Activated T-helper 1 cell treated with Interleukin-2 at 50 U/mL for 16 hours (primary cell): ENCODE measurements at places on chromosomes 16 and 17.

GRCh38 chr17:49180303-49180702, 30.1 kb downstream of the GNGT2 start:
- DNase-seq: peak; percentile 31

DNA sequence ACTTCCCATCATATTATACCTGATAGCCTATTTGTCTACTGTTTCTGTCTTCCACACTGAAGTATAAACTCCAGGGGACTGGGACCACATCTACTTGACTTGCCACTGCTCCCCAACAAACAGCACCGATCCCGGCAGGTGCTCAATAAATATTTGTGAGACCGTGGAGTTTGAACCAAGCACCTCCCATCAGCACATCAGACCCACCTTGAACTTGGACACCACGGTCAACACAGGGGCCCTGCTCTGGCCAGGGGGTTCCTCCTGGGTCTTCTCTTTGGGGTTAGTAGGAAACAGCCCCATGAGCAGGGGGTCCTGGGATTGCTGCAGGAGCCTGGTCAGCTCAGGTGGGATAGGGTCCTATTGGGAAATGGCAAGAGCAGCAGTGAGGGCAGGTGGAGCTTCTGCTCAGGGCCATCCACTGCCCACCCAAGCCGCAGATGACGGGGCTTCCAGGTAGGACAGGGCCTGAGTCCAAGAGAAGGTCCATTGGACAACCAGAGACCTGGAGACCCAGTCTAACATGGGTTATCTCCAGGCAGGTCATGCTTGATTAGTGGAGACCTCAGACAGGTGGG, 19.9 kb downstream of the ZNHIT3 start:
- DNase-seq: no peak

- no peak for DNase-seq
Observed at GRCh38 chr17:66952031-66952524, 12.4 kb upstream of the CACNG4 start.

DNA sequence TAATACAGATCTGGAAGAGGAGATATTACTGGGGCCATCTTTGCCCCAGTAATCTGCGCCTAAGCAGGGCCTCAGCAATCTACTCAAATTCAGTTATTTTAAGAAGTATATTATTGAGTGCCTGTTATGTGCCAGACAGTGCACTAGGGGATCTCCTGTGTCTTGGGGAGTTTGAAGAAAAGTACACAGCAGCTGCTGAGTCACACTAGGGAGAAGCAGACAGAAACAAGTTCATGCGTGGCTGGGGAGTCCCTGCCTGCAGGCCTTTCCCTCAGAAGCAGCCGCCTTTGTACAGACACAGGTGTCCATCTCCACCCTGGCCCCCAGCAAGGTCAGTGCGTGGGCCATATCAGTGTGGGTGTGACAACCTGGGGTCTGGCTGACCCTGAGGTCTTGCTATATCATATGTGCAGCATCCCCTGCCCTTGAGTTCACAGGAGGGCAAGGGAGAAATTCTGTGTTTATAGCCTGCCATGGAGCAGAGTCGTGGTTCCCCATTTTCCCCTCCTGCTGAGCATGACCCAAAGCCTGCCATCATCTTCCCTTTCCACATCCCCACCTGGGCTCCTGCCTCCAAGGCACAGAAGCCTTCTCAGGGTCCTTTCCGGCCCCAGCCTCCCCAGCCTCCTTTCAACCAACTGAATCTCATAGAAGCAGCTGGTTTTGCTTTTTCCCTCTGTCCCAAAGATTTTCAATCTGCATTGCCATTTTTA, 229.9 kb upstream of the SDK2 start:
- DNase-seq: no peak

GRCh38 chr17:15284107-15284506, 19.0 kb upstream of the PMP22 start:
- no peak for DNase-seq

- DNase-seq: no peak
Observed at GRCh38 chr17:44353672-44354331, 8.7 kb downstream of the GRN start.

DNA sequence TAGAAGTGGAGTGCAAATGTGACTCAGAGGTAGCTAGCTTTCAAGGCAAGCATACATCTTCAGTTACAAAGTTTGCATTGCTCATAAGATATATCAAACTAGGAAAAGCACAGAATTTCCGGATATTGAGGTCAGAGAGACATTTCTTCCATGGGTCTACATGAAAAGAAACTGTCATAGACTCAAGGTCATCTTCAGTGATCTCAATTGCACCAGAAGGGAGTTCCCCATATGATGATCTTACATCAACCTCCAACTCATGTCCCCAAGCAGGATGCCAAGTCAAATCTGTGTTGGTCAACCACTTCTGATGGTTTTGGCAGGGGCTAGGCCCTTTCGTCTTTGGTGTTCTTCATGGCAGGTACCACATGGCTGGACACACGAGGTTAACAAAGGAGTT, 459.9 kb upstream of the MAF start:
- no peak for DNase-seq

DNA sequence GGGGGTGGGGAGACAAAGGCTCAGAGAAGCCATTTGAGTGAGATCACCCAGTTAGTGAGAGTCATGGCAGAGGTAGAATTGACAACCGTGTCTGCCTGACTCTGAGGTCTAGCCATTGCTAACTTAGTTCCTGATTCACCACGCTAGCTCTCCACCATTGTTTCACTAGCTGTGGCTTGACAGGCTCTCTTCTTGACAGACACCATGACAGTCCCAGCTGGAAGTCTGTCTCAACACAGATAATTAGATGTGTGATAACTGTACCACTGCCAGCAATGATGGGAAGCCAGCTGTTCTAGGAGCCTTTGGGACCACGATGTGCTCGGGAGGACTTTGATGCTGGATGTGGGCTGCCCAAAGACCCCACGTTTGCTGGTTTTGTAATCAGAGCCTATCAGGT, 170.5 kb upstream of the CACNG3 start:
- DNase-seq: no peak

- DNase-seq: no peak
Observed at GRCh38 chr17:57888311-57889216, 38.7 kb upstream of the MRPS23 start.

DNA sequence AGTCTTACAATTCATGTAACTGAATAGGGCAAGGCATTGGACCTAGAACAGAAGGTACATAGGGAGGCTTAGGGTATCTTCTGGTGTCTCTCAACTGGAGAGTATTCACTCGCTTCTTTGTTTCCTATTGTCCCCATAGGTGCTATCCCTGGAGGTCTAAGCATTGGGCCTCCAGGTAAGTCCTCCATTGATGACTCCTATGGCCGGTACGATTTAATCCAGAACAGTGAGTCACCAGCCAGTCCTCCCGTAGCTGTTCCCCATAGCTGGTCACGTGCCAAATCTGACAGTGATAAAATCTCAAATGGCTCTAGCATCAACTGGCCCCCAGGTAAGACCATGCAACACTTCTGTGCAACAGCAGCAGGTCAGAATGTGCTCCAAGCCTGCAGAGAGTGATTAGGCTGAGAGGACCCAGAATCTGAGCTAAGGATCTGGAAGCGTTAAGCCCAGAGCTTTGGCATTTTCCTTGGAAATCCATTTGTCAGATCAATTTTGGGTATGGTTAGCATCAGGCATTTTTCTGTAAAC, 35.7 kb downstream of the TMC6 start:
- DNase-seq: no peak

DNA sequence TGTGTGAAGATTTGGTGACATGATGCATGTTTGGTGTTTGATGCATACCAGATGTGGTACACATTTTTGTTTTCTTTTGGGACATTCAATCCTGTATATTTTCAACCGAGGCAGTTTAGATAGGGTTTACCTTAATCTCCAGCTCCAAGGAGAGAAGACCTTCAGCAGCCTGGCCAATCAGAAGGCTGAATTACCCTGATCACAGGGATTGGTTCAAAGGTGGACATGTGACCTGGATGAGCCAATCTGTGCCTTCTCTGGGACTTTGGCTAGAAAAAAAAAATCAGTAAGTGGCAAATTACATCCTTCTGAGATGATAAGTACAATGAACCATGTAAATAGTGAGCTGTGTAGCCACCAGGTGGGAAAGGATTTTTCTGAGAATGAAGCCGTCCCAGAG, 205.1 kb downstream of the SHISA9 start:
- no peak for DNase-seq

DNA sequence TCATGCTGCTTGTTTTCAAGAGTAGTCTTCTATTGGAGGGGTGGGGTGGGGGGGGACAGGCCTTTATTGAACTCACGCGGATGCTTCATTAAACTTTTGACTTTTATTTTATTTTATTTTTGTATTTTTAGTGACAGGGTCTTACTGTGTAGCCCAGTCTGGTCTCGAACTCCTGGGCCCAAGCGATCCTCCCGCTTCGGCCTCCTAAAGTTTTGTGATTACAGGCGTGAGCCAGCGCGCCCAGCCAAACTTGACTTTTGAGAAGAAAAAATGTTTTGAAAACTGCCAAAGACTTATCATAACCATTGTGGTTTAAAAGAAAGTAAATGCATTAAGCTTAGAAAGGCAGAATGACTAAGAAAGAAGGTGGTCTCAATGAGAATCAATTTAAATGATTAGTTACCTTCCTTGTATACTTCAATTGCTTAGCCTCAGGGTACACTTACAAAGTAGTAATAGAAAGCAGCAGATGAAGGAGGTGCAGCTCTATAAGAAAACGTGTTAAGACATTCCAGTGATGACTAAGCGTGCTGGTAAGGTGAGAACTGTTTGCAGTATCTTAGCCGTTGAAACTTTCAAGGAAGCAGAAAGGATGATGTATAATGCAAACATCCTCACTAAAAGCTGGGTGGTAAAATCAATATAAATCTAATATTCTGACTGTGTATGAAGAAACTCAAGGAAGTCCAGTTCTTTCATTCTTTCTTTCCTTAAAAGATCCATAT, 1.2 kb downstream of the AP2B1 start:
- no peak for DNase-seq

GRCh38 chr17:15009087-15009486, 256.0 kb downstream of the PMP22 start:
- DNase-seq: no peak

DNA sequence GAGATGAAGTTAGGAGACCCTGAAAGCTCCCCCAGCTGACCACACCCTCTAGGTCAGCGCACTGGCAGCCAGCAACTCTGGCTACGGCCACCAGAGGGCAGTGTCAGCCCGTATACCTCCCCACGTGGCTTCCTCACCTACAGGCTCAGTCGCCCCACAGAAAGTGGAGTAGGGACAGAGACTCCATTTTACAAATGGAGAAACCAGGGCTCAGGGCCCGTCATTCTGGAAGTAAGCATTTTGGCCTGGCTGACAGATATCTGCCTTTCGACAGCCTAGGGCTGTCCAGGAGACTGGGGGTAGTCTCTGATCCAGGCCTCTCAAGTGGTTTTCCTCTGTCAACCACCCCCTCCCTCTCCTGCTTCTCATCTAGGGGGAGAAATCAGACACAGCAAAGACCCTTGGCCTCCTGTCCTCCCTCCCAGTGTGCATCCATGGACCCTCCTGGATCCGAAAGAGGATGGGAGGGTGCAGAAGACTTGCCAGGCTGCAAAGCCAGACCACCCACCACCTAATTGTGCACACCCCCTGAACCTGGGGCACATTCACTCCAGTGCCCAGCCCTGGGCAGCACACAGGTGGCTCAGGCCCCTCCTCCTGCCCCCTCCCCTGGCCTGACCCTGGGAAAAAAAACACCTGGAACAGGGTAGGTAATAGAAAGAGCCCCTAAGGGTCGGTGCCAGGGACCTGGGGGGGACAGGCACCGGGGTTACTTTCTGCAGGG, 3.8 kb upstream of the HAP1 start:
- DNase-seq: peak; percentile 63

GRCh38 chr17:14442798-14443528, 142.1 kb downstream of the HS3ST3B1 start:
- no peak for DNase-seq

DNA sequence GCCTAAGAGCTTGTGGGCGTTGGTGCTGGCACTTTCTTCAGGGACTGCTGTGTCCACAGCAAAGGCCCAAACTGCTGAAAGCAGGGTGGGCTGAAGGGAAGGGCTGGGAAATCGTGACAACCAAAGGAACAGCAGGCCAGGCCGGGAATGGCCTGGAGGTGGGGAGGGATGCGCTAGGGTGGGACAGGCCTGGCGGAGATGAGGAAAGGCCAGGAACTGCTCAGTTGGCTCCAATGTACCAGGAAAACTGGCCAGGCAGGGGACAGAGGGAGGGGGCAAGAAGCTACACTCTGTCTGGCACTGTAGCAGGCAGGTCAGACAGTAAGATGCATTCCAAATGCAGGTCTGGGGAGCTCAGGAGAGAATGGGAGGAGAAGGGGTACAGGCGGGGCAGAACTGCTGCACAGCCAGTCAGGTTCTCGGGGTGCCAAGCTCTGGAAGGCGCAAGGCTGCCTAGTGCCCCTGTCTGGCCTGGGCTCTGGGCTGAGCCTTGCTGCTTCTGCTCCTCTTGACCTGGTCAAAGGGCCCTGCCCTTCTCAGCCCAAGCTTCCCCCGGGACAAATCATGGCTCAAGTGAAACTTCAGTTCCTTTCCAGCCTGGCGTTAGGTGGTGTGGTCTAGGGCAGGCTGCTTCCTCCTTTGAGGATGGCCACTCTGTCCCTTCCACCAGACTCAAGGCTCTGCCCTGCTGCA, 7.3 kb downstream of the PNMT start:
- no peak for DNase-seq

DNA sequence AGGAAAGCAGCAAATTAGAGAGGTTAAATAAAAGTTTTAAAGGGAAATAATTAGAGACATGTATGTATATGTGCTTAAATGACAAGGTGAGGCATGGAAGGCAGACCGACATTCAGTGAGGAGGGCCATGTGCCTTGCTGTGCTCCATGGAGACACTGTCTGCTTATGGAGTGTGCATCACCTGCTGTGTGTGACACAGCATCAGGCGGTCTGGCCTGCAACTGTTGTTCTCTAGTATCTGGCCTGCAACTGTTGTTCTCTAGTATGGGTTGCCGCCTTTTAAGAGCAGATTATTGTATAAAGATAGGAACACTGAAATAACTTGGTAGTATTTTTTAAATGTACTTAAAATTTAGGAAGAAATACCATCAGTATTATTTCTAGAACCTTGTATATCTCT, 225.1 kb downstream of the LGALS9B start:
- no peak for DNase-seq

GRCh38 chr16:86679490-86679889, 101.1 kb downstream of the FOXL1 start:
- DNase-seq: no peak

- no peak for DNase-seq
Observed at GRCh38 chr16:70512456-70512855, 10.9 kb downstream of the COG4 start.

DNA sequence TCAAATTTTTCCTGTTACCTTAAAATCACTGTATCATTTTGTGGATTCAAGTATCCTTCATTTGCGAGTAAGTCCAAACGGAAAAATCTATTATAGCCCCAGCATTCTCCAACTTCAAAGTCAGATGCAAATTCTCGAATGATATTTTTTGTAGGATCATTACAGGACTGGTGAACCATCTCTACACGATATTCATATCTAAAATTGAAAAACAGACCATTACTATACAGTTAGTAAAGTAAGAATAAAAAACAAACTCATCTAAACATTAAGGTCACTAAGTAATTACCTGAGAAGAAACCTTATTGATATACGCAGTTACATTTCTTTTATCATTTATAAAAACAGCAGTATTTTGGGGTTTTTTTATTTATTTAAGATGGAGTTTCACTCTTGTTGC, 49.8 kb downstream of the TRIM37 start:
- DNase-seq: no peak
